Stimulated activated CD8-positive, alpha-beta memory T cell treated with anti-CD3 and anti-CD28 coated beads, Interleukin-7, amount 100 ng/mL, for 1 hour (primary cell): ENCODE measurements at places on chromosomes 5 and 9.

- DNase-seq, result no peak
Measured at GRCh38 chr9:20382460-20383071, 239.7 kb downstream of the MLLT3 start.

GRCh38 chr5:34737731-34738130 lies 81.6 kb downstream of the RAI14 start:
- DNase-seq, result no peak

GRCh38 chr5:132480546-132480892 lies 10.1 kb downstream of the IRF1 start:
- DNase-seq, result no peak

GRCh38 chr5:150766251-150766650 lies 7.4 kb upstream of the DCTN4 start:
- no peak for DNase-seq

GRCh38 chr9:91164724-91165520 lies 196.8 kb downstream of the AUH start:
- DNase-seq, result peak; percentile 32

DNA sequence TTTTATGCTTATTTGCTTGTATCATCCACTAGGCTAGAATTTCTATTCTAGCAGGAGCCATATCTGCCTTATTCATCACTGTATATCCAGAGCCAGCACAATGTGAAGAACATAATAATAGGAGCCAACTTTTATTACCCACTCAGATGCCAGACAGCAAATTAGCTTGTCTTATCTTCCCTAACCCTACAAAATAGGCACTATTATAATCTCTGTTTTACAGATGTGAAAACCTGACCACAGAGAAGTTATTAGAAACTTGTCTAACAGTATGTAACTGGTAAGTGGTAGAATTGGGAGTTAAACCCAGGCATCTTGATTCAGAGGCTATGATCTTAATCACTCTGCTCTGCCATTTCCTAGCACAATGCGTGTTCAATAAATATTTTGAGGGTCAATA lies 579.5 kb downstream of the CAAP1 start:
- DNase-seq, result no peak

GRCh38 chr9:94807556-94807955 lies 81.1 kb downstream of the AOPEP start:
- no peak for DNase-seq

GRCh38 chr5:35360671-35361070 lies 130.4 kb upstream of the PRLR start:
- DNase-seq, result no peak

DNA sequence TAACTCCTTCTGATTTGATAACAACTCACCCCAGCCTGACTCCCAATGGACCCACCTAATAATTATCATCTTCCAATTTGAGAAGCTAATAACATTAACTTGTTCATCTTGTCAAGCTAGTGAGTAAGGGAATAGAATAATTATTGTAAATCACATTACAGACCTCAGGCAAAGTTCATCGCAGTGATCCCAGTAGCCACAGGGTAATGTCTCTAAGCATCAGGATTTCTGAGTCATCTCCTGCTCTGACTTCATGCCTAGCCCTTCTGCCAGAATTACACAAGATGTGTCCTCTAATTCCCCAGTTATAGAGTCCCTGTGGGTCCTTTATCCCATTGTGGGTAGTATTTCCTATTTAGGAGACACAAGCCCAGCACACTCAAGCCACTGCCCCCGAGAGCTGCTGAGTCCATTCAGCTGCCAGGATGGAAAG lies 365.7 kb downstream of the DEPDC1B start:
- DNase-seq, result no peak

- no peak for DNase-seq
Measured at GRCh38 chr5:176629853-176630680, at the start of the genes EIF4E1B and SNCB. TSS of gene EIF4E1B (plus strand) at chr5:176630675. CDS start at chr5:176642788, 12,113 bp downstream. TSS of gene SNCB (minus strand) at chr5:176630534. CDS start at chr5:176629654, 880 bp downstream.

DNA sequence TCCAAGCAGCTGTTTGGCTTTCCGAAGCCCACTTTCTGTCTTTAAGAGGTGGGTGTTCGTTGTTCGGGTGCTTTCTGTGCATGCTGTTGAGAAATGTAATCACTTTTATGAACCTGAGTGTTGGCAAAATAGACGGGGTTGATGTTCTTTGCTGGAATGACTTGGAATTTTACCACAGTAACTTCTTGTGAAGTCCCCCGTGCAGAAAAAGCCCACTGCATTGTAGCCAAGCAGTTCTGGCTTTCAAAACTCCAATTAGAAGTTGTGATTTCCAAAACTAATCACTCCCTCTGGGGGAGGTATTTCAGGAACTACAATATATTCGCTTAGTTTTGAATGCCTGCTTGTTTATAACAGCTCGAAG lies 111.1 kb downstream of the PAM start:
- no peak for DNase-seq

- DNase-seq, result no peak
Measured at GRCh38 chr9:78812665-78813064, 515.7 kb downstream of the PSAT1 start.

DNA sequence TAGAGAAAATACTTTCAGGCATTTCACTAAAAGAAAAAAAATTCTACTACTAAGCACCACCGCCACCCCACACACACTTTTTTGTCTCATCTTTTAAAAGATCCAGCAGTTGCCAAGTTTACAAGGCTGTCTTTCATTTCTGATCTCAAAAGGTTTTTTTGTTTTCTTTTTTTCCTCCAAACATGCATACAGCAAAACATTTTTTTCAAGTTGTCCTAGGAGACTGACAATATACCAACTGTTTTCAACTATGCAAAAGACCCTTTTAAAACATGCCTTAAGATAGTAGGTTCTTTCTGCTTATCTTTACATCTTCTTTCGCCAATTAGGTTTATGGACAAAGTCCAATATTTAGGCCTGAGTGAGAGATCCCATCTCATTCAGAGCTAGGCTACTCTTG lies 65.2 kb downstream of the HMHB1 start:
- DNase-seq, result no peak

DNA sequence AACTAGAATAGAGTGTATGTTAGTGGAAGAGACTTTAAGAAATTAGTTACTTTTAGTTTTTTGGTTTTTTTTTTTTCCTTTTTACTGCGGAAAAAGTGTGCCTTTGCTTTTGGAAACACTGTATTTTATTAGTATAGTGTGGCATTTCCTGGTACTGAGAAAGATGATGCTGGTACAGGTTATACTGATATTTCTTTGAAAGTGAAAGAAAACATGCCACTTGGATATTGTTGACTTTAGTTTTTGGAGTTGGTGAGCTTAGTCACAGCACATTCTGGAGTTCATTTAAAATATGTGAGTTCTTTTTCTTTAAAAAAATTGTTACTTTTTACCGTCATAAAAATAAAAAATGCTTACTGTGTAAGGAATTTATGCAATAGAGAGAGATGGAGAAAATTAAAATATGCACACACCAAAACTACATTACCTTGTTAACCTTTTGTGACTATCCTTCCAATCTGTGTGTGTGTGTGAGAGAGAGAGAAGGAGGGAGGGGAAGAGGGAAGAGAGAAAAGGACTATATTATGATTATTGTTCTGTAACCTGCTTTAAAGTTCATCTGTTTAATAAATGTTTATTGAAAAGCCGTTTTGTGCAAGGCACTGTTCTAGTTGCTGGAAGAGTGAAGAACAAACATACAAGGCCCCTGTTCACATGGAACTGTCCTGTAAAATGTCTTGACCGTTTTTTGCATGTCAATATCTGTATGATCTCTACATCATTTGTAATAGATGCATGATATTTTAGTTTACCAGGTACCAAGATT lies 1.9 kb downstream of the UGCG start:
- DNase-seq, result no peak

GRCh38 chr9:95801797-95802196 lies 73.7 kb upstream of the ERCC6L2 start:
- DNase-seq, result no peak

GRCh38 chr5:81068635-81069034 lies 108.5 kb downstream of the RASGRF2 start:
- DNase-seq, result no peak

- DNase-seq, result no peak
Measured at GRCh38 chr9:130634191-130634768, 30.1 kb upstream of the PRDM12 start.

DNA sequence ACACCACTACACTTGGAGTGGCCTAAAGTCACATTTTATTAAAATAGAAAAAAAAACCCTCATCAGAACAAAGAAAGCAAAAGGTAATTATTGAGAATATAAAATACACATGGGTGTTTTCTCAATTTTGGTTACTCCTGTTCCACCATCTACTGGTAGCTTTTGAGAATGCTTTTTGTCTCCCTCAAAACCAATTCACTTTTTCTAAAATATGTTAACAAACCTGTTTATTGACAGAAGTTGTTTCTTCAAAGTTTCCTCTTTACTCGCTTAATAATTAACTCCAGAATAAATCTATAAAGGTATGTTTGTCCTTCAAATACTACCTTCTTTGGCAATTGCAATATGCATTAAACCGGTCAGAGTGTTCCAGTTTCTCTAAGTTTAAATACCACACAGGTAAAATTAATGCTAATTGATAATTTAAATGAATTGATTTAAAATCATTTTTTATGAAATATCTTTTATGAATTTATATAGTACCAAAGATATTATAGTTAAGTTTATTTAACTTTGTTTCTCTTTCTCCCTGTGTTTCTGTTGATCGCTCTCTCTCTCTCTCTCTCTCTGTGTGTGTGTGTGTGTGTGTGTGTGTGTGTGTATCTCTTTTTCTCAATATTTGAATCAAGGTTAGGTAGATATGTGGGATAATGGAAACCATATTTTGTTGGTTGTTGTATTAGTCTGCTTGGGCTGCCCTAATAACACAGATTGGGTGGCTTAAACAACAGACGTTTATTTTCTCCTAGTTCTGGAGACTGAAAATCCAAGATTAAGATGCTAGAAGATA lies 487.4 kb downstream of the PRDM9 start:
- DNase-seq, result no peak

DNA sequence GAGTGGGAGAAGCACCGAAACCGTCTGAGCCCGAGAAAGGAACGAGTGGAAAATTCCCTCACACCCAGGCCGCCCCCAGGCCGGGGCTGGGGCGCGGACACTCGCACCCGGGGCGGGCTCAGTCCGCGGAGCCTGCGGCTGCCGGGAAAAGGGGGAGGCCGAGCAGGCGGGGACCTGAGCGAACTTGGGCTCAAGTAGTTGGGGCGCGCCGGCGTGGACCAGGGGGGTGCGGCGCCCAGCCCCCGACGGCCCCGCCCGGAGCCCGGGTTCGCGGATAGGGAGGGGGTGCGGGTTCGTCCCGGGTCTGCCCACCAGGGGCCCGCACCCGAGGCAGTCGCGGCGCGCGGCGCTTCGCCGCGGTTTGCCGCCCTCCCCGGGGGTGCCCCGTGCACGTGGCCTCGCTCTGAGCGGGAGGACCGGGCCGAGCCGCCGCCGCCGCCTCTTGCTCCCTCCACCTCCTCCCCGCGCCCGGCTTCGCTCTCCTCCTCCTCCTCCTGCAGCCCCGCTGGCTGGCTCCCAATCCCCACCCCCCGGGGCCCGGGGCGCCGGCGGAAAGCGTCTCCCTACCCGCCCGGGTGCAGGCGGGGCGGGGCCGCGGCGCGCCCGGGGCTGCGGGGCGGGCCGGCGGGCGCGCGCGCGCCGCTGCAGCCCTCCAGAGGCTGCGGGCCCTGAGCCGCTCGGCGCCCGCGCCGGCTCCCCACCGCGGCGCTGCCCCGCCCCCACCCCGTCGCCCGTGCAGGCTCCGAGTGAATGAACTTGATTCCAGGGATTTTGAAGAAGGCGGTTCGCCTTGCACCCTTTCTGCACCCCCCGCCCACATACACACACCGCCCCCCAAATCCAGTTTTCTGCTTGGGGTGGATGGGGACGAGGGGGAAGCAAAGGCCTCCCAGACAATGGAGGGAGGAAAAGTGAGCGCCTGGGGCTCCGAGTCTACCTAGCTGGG lies 1.3 kb upstream of the NFIB start:
- no peak for DNase-seq
